Kidney glomerular epithelial cell (primary cell): ENCODE measurements at places on chromosomes 5 and 9.

- DNase-seq, result no peak
Observed at GRCh38 chr9:20284601-20285289, 337.6 kb downstream of the MLLT3 start.

DNA sequence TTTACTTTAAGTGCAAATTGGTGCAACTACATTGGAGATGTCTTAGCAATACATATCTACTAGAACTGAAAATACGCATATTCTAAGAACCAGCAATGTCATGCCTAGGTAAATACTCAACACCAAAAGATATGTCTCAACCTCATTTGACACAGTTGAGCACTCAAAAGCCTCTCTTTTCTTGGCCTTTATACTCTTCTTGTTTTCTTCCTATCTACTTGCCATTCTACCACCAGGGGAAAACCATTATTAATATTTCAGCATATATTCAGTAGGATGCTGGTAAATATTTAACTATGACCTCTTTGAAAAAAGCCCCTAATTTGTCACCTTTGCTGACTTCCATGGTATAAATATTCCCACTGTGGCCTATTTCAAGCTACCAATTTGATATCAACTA lies 443.8 kb downstream of the LRRC70 start:
- no peak for DNase-seq

GRCh38 chr5:148973455-148973854 lies 89.4 kb downstream of the SH3TC2 start:
- no peak for DNase-seq

GRCh38 chr5:62645223-62645622 lies 66.6 kb downstream of the LRRC70 start:
- no peak for DNase-seq

DNA sequence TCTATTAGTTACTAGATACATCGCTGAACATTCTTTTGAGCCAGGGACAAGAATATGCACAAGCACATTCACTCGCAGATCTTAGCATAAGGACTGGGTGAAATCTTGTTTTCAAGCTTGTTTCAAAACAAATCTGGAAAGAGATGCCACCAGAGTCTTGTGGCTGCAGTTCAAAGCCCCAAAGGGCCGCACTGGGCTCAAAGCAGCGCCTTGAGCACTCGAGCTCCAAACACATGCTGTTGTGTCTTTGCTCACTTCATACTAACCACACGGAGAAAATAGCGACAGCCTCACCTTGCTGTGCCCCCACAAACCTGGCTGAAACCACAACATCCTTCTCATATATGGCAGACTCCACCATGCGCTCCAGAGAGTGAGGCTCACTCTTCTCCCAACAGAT lies 34.2 kb upstream of the IL7R start:
- no peak for DNase-seq

DNA sequence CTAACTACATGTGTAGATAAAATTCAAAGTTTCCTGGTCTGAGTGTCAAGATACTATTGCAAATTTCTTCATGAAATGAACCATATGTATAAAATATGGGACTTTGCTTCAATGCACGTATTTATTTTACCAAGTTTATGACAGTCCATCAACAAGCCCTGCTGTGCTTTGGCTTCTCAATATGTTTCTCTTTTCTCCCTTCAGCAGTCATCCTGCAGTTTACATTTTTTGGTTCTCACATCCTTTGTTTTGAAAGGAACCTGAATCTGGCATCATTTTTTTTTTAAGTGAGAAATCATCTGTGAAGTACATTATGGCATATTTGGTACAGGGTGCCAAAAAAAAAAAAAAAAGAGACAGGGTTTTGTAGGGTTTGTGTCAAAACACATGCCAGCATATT lies 65.1 kb downstream of the YIPF5 start:
- DNase-seq, result no peak

GRCh38 chr5:10515492-10515891 lies 48.4 kb upstream of the ANKRD33B start:
- DNase-seq, result no peak

DNA sequence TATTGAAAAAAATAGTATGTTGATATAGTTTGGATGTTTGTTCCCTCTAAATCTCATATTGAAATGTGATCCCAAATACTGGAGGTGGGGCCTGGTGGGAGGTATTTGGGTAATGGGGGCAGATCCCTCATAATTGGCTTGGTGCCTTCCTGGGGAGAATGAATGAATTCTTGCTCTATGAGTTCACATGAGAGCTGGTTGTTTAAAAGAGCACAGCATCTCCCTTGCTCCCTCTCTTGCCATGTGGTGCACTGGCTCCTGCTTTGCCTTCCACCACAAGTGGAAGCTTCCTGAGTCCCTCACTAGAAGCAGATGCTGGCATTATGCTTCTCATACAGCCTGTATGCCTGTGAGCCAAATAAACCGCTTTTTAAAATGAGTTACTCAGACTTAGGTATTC lies 154.8 kb downstream of the ADAMTS6 start:
- no peak for DNase-seq

DNA sequence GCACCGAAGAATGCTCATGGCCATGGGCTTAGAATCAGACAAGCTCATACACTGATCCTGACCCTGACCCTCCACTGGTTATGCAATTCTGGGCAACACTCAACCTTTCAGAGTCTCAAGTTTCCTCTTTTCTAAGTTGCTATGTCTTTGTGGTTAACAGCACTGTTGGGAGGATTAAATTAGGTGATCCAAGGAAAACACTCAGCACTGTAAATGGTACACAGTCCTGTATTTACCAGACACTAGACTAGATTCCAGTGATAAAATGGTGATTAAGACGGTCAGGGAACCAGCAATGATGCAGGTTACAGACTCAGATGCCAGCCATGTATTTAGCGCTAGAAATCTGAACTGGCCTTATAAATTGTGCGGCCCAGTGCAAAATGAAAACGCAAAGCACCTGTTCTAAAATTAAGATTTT lies 8.1 kb downstream of the ARL15 start:
- no peak for DNase-seq

- peak; percentile 61 for DNase-seq
Observed at GRCh38 chr9:4366591-4367330, 66.9 kb upstream of the GLIS3 start.

GRCh38 chr9:93354451-93354850 lies 97.0 kb upstream of the FAM120A start:
- peak; percentile 14 for DNase-seq

GRCh38 chr9:2253636-2254580 lies 238.8 kb downstream of the SMARCA2 start:
- DNase-seq, result no peak

GRCh38 chr9:91786132-91786896 lies 163.7 kb downstream of the ROR2 start:
- DNase-seq, result no peak

- no peak for DNase-seq
Observed at GRCh38 chr5:151624476-151624875, 33.3 kb upstream of the FAT2 start.

GRCh38 chr5:139649082-139649991 lies 1.2 kb downstream of the CXXC5 start:
- DNase-seq, result no peak

GRCh38 chr5:157447201-157447637 lies 12.8 kb upstream of the NIPAL4 start:
- DNase-seq, result no peak

- DNase-seq, result no peak
Observed at GRCh38 chr5:15737871-15738664, 238.1 kb downstream of the FBXL7 start.

- DNase-seq, result no peak
Observed at GRCh38 chr5:175659546-175660253, 1.8 kb downstream of the HRH2 start.

GRCh38 chr5:137136991-137137632 lies 362.0 kb downstream of the SPOCK1 start:
- DNase-seq, result no peak

DNA sequence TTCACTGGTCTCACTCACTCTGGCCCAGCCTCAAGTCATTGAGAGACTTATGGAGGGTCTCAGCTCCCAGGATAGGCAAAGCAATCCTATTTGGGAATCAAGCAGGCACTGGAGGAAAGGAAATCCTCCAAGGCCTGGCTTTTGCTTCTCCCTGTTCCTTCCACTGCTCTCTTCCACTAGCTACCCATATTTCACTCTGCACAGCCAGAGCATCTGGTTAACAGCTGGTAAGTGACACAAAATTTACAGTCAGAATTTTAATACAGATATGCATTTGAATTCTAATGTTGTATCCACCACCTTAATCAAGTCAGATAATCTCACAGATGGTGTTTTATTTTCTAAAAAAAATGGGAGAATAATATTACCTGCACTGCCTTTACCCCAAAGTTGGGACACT lies 868 bp upstream of the C1QTNF2 start:
- no peak for DNase-seq

- DNase-seq, result no peak
Observed at GRCh38 chr5:56270058-56270457, 36.9 kb upstream of the ANKRD55 start.

GRCh38 chr5:73155271-73156222 lies 17.4 kb upstream of the TMEM174 start:
- DNase-seq, result no peak

GRCh38 chr5:137481596-137481995 lies 17.5 kb downstream of the SPOCK1 start:
- peak; percentile 10 for DNase-seq

DNA sequence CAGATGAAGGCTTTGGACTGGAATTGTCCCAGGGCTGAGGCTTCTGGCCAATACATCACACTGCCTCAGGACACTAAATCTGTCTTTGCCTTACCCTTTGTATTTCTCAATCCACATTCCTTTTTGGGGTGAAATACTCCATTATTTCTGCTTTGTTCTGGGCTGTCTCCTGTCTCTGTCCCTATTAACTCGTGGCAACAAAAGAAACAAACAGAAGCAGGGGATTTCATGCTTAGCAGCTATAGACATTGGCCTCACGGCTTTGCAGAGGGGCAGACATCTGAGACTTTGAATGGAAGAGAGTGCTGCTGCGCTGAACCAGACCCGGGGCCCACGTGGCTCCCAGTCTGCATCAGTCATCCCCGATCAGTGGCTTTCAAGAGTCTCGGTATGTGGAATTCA lies 129.7 kb downstream of the ARL15 start:
- DNase-seq, result no peak

DNA sequence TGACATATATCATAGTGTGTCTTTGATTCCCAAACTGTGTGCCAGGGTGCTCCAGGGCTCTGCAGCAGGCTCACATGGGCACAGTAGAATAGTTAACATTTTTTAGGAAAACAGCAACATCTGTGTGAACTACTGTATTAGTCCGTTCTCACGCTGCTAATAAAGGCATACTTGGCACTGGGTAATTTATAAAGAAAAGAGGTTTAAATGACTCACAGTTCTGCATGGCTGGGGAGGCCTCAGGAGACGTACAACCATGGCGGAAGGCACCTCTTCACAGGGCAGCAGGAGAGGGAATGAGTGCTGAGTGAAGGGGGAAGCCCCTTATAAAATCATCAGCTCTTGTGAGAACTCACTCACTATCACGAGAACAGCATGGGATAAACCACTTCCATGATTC lies 82.7 kb downstream of the EGFLAM start:
- DNase-seq, result no peak

GRCh38 chr9:96150324-96151227 lies 151.4 kb downstream of the HSD17B3 start:
- DNase-seq, result no peak

- DNase-seq, result no peak
Observed at GRCh38 chr5:67490543-67491321, 294.1 kb upstream of the CD180 start.

GRCh38 chr5:108711898-108712297 lies 35.8 kb upstream of the FER start:
- DNase-seq, result no peak

DNA sequence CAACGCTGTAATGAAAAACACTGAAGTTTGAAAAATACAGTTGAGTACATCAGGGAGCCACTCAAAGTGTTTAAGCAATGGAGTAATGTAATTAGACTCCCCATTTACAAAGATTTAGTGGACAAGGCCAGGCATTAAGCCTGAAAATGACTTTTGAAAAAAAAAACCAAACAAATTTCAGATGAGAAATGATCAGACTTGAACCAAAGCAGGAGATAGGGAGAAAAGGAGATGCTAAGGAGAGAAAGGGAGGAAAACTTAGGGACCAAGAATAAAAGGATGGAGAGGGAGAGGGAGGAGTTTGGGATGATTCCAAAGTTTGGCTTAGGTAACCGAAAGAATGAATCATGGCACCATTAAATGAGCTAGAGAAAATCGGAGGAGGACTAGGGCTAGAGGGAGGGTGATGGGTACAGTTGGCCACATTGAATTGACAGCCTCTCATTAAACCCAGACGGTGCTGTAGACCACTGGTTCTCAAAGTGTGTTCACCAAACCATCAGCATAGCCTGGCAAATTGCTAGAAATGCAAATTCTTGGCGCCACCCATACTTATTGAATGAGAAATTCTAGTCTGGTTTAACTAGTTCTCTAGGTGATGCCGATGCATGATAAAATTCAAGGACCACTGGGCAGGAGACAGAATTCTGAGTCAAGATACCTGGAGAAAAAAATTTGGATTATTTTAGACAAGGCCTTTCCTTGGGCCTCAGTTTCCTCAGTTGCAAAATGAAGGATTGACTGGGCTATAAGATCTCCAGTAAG lies 6.2 kb upstream of the CPEB4 start:
- DNase-seq, result no peak

GRCh38 chr5:160651692-160652645 lies 200.0 kb downstream of the ATP10B start:
- no peak for DNase-seq

GRCh38 chr5:68046445-68046844 lies 169.1 kb upstream of the PIK3R1 start:
- peak; percentile 96 for DNase-seq

GRCh38 chr9:123359106-123359505 lies 3.1 kb downstream of the CRB2 start:
- DNase-seq, result no peak

DNA sequence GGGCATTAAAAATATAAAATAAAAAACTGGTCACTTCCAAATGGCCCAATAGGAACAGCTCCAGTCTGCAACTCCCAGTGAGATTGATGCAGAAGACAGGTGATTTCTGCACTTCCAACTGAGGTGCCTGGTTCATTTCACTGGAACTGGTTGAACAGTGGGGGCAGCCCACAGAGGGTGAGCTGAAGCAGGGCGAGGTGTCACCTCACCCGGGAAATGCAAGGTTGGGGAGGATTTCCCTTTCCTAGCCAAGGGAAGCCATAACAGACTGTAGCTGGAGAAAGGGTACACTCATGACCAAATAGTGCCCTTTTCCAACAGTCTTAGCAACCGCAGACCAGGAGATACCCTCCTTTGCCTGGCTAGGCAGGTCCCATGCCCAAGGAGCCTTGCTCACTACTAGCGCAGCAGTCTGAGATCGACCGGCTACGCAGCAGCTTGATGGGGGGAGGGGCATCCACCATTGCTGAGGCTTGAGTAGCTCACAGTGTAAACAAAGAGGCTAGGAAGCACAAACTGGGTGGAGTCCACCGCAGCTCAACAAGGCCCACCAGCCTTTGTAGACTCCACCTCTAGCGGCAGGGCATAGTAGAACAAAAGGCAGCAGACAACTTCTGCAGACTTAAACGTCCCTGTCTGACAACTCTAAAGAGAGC lies 12.7 kb downstream of the RLN1 start:
- DNase-seq, result no peak

DNA sequence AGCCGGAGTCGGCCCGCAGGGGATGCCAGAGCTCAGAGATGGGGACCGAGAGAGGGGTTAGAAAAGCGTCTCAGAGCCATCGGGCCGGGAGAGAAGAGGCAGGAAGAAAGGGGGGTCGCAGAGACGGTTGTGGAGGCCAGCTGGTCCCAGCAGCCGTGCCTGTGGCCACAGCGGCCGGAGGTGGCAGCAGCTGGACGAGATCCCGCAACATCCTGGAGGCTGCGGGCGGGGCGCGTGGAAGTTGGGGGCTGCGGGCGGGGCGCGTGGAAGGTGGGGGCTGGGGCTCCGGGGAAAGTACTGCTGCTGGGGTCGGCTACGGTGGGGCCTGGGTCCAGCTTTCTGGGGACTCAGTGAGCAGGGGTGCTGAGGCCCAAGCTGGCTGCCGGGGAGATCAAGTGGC lies 34.4 kb upstream of the EGFL7 start:
- DNase-seq, result no peak
